ENCODE measurements at places on chromosomes 2 and 18.

DNA sequence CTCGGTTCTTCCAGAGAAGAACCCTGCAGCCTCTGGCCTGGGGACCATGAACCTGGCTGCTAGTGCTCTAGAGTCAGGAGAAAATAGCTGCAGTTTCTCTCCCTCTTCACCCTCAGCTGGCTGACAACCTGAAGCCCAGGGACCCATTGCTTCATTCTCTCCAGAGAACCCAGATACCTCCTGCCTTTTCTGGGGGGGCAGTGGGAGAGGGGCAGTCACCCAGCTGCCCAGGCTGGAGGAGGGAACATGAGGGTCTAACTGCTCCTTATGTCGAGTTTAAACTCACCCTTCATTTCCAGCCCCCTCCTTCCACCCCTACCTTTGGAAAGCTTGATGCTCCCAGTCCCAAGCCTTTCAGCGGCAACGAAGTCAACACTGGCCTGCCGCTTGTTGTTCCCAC is 7.6 kb upstream of the ZFAND2B start:
- no peak for DNase-seq

GRCh38 chr2:207938886-207939285 is 86.4 kb downstream of the PLEKHM3 start:
- no peak for DNase-seq

GRCh38 chr2:33021542-33022227 is 74.9 kb downstream of the LTBP1 start:
- no peak for DNase-seq

- DNase-seq = peak; percentile 83
Observed at GRCh38 chr2:207928079-207928478, 97.2 kb downstream of the PLEKHM3 start.
